ENCODE measurements at places on chromosomes 3 and 15.

DNA sequence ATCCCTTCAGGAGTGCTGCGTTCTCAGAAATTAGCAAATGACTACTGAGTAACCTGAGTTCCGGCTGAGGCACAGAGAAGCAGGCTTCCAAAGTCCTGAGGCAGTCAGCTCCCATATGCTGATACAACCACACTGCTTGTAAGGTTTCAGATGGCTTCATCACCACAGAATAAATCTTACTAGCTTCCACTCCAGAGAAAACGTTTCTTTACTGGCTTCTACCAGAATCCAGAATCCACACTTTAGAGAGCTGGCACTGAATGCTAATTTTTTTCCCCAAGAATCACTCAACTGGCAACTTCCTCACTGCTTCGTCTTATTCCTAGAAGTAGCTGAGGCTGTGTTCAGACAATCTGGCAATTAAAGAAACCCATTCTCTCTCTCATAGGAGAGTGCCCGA lies 21.4 kb downstream of the TAMM41 start:
- no peak for DNase-seq

DNA sequence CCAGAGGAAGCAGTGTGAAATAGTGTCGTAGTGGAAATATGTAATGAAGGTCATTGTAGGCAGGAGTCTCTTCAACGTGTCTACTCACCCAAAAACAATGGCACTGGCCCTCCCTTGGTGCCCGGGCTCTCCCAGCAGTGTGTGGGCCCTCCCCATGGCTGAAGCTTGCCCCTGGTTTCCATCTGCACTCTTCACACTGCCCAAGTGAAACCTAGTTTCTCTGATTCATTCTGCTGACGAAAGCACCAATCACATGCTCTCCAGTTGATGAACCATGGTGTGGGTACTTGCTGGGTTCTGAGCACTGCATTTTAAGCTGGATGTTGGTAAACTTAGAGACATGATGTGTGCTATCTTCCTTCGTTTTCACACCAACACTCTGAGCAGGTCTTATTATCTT lies 61.0 kb upstream of the AGBL1 start:
- no peak for DNase-seq

- no peak for DNase-seq
These were observed 11.8 kb downstream of the PLXNA1 start for GRCh38 chr3:126994661-126995245.

DNA sequence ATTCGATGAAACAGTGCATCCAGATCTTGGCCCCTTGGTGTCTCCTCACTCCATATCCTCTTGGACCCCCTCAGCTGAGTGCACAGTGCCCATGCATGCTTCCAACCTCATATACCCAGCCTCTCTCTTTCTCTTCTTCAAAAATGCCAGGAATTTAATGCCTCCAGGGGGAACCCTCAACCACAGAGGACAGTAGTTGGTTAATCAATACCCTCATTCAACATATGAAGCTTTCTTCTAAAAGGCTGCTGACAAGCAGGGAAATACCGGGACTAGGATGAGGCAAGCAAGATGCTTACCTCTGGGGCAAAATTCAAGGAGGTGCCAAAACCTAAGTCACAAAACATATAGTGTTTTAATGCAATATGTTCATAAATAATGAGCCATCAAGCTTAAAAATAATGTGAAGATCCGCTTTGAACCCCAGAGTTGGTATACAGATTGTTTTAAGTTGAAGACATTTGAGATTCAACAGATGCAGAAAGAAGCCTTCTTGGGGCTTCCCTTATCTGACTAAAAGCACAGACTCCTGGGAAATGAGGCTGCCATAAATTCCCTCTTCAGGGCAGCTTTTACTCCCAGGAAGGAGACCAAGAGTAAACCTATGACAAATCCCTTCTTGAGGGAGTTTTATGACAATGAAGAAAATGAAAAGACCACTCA lies 48.2 kb upstream of the FHIT start:
- DNase-seq: no peak

GRCh38 chr15:81023483-81024264 lies 23.0 kb downstream of the TLNRD1 start:
- DNase-seq: peak; percentile 96

- DNase-seq: no peak
These were observed 396.0 kb upstream of the C2CD4B start for GRCh38 chr15:62561059-62561519.
